ENCODE measurements at places on chromosomes 3 and 15.

- no peak for DNase-seq
These were observed 5.7 kb downstream of the PLEKHO2 start for GRCh38 chr15:64847448-64847847.

- DNase-seq, result no peak
These were observed 60.5 kb upstream of the DPH6 start for GRCh38 chr15:35606450-35606779.

GRCh38 chr3:84194029-84194428 lies 764.8 kb upstream of the CADM2 start:
- DNase-seq, result no peak

DNA sequence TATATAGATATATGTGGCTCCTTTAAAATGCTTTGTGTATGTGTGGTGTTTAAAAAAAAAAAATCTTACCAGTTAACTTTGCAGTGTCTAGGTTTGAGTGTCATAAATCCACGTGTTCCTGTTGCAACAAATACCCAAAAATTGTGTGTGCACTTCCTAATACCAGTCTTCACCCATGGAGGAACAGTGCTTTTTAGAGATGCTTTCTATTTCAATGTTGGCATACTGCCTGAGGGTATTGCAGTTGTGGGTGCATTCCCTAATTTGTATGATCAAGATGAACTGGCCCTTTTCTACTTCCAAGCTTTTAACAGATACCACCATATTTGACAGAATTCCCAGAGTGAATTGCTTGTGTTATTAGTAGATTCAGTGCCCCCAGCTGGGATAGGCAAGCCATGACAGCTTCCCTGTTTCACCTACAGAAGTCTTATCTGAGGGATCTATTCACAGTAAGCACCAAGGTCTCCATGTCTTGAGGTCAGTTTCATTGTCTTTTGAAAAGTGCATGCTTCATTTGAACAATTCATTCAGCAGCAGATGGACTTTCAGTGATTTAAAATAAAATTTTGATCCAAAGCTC lies 68.9 kb upstream of the GOLGA6B start:
- no peak for DNase-seq

- DNase-seq, result no peak
These were observed 70.4 kb upstream of the CRTC3 start for GRCh38 chr15:90459368-90459767.

GRCh38 chr3:72571052-72571451 lies 277.2 kb downstream of the SHQ1 start:
- no peak for DNase-seq

GRCh38 chr15:101463270-101463669 lies 26.2 kb downstream of the PCSK6 start:
- no peak for DNase-seq

GRCh38 chr15:69760890-69761568 lies 308.4 kb downstream of the RPLP1 start:
- DNase-seq, result peak; percentile 65

DNA sequence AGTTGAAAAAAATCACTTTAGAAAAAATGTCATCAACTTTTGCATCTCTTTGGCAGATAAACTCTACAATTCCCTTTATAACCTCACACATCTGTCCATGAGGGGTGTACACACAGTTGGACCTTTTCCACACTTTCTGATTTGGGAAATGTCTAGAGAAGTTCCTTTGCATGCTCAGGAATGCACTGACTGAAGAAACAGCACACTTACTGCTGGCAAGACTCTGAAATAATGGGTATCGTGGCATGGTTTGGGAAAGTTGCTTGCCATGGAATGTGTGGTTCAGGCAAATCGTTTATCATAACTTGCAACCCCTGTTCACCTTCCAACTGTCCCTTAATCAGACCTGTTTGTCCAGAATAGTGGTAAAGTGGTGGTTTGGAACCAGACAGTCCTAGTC lies 135.3 kb upstream of the TGFBR2 start:
- no peak for DNase-seq

- DNase-seq, result no peak
These were observed 818.5 kb downstream of the TBL1XR1 start for GRCh38 chr3:176378789-176379188.

- DNase-seq, result no peak
These were observed 22.1 kb downstream of the TYRO3 start for GRCh38 chr15:41581110-41581509.

GRCh38 chr3:153439780-153440179 lies 277.8 kb downstream of the RAP2B start:
- no peak for DNase-seq

- DNase-seq, result no peak
These were observed 233.2 kb downstream of the OCA2 start for GRCh38 chr15:27865926-27866325.

DNA sequence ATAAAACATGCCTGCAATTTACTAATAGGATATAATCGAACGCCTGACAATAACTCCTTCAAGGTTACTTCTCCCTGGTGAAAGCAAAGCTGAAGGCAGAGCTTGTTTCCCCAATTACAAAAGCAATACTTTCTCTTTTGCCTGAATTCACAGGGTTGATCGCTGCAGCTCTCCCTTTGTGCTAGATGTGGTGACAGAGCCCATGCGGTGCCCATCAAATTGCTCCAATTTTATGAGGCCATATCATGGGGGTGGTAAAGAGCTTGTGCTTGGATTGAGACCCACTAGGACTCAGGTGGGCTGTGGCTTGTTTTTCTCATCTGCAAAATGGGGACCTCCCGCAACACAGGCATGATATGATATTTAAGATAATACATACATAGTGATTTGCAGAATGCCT lies 143.4 kb downstream of the GREM1 start:
- DNase-seq, result no peak
